ENCODE measurements at places on chromosomes 7 and 10.

- DNase-seq, result no peak
Measured at GRCh38 chr7:77433901-77434300, 17.8 kb upstream of the GSAP start.

- DNase-seq, result no peak
Measured at GRCh38 chr7:49564379-49564714, 209.1 kb upstream of the VWC2 start.

DNA sequence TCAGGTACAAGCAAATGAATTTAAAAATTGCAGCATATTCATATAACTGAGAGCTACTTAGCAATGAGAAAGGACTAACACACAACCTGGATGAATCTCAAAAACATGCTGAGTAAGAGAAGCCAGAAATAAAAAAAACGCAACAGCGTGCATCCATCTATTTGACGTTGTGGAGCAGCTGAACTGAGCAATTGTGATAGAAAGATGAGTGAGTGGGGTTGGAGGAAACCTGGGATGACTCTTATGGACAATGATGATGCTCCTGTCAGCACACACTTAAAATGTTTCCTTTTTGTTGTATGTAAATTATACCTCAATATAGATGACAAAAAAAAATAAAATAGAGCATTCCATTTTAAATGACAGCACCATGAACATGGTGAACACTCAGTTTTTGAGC lies 36.0 kb upstream of the AKR1E2 start:
- no peak for DNase-seq

- DNase-seq, result peak; percentile 43
Measured at GRCh38 chr10:114538181-114538906, 119.7 kb downstream of the ABLIM1 start.

- no peak for DNase-seq
Measured at GRCh38 chr10:29501692-29502091, 133.1 kb downstream of the SVIL start.

DNA sequence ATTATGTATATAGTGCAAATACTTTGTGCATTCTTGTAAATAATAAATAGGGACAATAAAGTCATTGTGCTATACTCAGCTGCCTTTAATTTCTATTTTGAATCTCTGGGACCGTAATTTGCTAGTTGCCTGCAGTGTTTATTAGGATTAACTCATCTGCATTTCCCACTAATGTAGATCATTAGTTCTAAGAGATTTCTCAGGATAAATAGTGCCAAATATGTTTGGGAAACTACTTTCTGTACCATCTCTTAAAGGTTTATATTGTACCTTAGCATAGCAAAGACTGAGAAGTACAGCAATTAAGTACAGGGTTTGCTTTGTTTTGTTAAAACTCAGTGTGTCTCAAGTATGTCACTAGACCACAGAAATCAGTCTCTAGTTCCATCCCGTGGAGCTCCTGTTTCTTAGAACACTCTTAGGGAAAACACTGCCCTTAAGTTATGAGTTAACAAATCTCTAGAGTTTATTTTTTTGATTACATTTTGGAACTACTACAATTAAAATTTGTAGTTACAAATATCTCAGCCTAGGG lies 26.0 kb downstream of the ADD3 start:
- DNase-seq, result no peak

DNA sequence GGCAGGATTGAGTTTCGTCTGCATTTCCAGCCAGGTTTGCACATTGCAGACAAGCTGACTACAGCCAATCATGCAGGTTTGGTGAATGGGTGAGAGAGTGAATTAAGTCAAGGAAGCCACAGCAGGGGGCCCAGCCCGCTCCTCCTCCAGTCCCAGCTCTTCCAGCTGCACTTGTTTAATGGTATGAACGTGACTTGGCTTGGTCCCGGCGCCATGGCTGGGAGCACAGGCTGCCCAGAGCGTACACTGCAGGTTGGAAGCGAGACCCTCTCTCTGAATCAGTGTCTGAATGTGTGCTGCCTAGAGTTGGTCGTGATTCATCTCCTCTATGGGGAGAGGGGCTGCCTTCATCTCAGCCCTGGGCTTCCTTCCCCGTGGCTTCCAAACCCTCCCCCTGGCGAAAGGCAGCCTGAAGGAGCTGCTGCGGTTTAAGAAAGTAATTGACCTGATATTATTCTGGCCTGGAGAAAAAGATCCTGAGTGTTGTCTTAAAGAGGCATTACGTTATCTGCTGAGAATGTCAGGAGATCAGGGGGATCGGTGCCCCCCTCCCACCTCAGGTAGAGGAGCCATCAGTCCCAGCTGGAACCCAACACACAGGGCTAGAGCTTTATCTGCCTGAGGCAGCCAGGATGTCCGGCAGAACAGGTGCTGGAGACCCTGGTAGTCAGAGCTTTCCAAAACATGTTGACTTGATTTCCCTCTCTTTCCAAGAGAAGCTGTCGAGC lies 132.1 kb downstream of the COL26A1 start:
- no peak for DNase-seq

GRCh38 chr7:35749556-35749955 lies 51.3 kb upstream of the SEPTIN7 start:
- DNase-seq, result no peak

- DNase-seq, result no peak
Measured at GRCh38 chr10:78476844-78477243, 443.2 kb downstream of the RPS24 start.

GRCh38 chr10:74586088-74586585 lies 240.3 kb upstream of the KAT6B start:
- DNase-seq, result peak; percentile 12

GRCh38 chr7:112630565-112630964 lies 149.8 kb downstream of the LSMEM1 start:
- no peak for DNase-seq

- no peak for DNase-seq
Measured at GRCh38 chr7:2204446-2204845, 28.3 kb downstream of the MAD1L1 start.

DNA sequence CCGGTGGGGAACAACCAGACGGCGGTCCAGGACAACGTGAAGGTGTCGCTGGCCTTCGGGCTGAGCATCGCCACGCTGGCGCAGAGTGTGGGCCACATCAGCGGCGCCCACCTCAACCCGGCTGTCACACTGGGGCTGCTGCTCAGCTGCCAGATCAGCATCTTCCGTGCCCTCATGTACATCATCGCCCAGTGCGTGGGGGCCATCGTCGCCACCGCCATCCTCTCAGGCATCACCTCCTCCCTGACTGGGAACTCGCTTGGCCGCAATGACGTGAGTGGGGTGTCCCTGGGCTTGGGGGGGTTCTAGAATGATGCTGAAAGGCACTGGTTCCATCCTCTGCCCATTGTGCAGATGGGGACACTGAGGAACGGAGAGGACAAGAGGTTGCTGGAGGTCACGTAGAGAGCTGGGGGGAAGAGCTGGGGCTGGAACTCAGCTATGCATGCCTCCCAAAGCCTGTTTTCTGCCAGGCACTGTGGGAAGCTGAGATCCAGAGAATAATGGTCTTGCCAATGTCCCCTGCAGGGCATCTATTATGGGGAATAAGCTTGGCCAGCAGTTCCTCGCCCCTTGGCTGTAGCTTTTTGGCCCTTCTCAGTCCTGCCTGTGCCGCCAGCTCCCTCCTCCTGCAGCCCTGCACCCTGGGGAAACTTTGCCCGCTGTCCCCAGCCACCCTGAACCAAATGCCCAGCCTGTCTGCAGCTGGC lies 523 bp downstream of the AQP1 start:
- no peak for DNase-seq

DNA sequence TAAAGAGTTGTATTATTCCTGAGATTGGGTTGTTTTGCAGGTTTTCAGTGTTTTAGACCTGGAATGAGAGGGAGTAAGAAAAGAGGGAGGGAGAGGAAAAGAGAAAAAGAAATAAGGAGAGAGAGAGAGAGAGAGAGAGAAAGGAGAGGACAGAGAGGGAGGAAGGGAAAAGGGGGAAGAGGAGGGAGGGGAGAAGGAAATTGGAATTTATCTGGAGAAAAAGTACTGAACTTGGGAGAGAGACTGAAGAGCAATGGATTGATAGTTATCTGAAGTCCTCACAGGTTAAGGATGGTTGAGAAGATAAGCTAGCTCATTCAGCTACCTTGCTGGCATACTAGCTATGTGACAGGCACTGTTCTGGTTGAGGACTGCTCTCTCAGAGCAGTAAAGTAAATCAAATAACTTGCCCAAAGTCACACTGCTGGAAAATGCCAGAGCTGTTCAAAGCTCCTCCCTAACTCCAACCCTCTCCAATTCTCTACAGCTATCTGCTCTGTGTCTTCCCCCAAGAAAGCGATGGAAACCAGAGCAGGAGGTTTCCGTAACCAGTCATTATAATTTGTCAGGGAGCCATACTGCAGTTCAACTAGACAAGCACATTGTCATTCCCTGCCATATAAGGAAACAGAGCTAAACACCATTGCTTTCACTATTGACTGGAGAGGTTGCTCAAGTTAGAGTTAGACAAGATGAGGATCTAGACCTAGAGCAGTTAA lies 10.7 kb downstream of the CALD1 start:
- no peak for DNase-seq

DNA sequence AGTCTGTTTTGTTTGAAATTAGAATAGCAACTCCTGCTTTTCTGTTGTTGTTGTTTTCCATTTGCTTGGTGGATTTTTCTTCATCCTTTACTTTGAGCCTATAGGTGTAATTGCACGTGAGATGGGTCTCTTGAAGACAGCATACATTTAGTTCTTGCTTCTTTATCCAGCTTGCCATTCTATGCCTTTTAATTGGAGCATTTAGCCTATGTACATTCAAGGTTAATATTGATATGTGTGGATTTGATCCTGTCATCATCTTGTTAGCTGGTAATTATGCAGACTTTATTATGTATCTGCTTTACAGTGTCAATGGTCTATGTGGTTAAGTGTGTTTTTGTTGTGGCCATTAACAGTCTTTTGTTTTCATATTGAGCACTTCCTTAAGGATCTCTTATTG lies 708.9 kb upstream of the ANKRD30A start:
- DNase-seq, result no peak

DNA sequence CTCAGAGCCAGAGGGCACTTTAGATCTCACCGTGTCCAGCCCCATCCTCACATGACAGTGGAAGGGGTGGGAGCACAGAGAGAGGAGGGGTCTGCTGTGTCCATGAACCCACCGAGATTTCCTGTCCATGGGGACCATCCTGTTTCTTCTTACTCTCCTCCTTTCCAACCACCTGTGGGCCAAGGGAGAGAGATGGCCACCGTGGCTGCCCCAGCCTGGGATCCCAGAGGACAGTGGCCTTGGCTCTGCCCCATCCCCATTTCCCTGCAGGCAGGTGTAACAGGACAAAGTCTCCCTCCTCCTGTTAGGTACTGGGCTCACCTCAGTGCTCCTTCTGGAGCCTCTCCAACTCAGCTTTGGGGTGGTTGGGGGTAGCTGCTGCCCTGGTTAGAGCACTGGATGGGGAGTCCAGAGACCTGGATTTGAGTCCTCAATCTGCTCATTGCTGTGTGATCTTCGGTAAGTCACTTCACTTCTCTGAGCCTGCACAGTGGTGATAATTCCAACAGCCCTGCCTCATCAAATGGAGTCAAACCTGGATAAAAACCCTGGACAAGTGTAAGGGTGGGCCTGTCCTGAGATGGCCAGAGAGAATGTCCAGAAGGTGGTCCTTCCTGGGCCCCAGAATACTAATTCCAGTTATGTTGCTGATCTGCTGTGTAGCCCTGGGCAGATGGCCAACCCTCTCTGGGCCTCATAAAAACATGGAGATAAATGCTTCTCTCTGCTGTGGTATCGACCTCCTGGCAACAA lies 17.8 kb upstream of the PCBD1 start:
- DNase-seq, result no peak

GRCh38 chr7:129110258-129110981 lies 34.1 kb upstream of the TSPAN33 start:
- no peak for DNase-seq

GRCh38 chr7:133958822-133959221 lies 168.3 kb upstream of the LRGUK start:
- DNase-seq, result no peak

- no peak for DNase-seq
Measured at GRCh38 chr10:122291739-122292138, 20.6 kb downstream of the BTBD16 start.

DNA sequence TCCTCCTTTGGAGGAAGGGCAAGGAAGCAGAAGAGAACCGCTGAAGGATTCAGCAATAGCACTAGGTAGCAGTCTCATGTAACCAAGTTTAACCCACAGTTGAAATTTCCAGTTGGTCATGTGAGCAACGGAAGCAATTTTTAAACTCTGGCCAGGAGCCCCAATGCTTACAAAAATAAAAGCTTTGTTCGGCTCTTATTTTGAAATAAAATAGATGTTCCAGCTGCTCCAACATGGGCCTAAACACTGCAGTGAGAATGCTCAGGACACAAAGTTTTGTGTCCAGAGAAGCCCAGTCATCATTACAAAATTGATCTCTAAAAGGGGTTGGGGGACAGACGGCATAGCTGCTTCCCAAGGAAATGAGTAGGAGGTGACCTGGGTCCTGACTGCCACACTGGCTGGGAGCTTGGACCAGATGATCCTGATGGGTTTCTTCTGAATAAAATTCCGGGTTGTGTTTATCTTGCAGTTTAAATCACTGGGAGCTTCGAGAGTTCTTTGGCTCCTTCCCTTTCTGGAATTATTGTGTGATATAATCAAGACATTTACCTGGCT lies 452 bp upstream of the TMEM140 start:
- no peak for DNase-seq

- DNase-seq, result no peak
Measured at GRCh38 chr10:680146-680545, 9.3 kb downstream of the DIP2C start.

DNA sequence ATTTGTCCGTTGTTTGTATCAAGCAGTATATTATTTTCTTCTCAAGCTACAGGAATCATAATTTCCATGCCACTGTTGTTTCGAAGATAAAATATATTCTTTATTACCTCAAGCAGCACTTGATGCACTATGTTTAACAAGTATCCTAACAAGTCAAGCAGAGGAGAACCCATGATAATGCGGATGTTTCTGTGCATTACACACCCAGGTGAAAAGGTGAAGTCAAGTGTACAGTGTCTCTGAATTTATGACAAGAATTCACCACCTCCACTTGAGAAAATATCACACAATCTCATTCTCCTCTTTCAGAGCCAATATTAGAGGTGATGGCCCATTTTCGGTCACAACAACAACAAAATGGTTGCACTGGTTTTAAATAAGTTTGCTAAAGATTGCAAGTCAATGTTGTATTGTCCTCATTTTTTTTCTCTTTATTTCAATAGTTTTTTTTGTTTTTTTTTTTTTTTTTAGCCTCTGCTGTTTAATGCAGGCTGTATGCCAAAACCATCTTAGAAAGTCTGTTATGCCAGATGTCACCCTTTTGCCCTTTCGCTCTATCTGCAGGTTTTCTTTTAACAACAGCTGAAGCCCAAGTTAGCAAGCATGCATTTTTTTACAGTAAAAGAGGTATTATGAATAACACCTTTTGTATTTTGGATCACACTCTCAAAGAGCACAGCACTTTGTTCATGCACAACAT lies 568.7 kb upstream of the LRRN3 start:
- no peak for DNase-seq

GRCh38 chr10:75718991-75719390 lies 287.6 kb downstream of the LRMDA start:
- DNase-seq, result no peak

GRCh38 chr10:8050556-8051108 lies 3.9 kb upstream of the GATA3 start:
- no peak for DNase-seq

DNA sequence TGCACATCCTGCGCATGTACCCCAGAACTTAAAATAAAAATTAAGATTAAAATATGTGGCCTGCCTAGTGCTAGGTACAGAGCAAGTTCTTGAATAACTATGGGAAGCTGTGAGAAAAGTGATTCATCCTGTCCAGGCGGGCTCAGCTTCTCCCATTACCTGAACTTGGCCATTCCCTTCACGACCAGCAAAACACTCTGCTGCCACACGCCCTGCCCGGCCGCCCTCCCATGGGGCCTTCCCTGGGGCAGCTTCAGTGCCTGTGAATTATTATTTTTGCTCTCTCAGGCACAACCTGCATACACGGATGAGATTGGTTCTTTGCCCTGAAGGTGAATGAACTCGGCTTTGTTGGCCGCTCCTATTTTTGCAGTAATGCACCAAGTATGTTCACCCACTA lies 209.2 kb upstream of the SHH start:
- no peak for DNase-seq
